ENCODE measurements at places on chromosomes 2 and 18. TPM values are rescaled to one million over a fixed set of nuclear protein-coding genes. Genes with fewer than 3 reads are reported as not detected.

The C2orf80 gene
- 0.23 TPM for polyA plus RNA-seq

The SCYGR5 gene
- not detected for polyA plus RNA-seq

The IL1A gene
- not detected for polyA plus RNA-seq

- no peak for DNase-seq
Measured at GRCh38 chr2:239694487-239694886, 293.7 kb upstream of the HDAC4 start.

DNA sequence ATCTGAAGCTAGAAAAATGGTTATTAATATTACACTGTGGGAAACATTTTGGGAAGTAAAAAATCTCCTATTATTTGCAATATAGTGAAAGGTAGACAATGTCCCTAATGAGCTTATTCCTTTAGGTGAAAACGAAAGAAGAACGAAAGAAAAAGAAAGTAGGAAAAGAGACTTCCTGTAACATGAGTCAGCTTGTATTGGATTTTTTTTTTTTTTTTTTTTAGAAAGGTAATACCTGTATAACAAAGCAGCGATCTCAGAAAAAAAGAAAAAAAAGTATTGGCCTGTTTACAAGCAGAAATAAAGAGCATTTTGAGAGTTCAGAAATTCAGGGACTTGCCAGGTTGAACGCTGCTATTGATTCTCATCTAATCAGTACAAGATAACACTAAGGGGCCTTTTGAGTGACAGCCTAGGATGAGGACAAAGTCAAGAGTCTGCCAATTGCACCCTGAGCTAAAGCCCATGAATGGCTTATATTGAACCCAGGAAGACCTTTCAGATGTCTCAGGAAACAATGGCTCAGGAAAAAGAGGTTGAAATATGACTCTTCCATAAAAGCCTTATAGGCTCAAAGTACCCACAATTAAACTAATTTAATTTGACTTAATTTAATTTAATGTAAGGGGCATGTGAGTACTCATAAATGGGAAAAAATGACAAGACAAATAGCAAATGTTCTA, 615.6 kb upstream of the CDH2 start:
- no peak for DNase-seq

GRCh38 chr2:12733846-12734245, 17.1 kb downstream of the TRIB2 start:
- no peak for DNase-seq

DNA sequence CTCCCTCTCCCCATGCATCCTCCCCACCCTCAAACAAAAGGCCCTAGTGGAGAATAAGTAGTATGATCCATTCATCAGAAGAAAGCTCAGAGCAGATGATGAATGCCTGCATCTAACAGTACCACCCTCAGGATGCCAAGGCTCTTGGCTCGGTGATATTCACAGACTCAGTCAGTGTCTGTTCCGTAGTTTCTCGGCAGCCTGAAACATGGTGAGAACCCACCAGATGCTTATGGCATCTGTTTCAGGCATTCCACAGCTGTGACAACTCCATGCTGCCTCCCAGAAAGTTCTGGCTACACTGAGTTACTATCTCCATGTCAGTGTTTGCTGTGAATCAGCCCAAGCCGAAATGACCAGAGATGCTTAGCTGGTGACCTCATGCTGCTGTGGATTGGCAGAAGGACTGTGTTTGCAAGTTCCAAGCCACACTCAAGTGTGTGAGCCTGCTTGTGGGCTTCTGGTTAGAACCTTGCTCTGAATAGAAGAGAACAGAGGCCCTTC, 83.9 kb downstream of the WDSUB1 start:
- no peak for DNase-seq

GRCh38 chr2:33350632-33351031, 125.8 kb upstream of the RASGRP3 start:
- DNase-seq = no peak

DNA sequence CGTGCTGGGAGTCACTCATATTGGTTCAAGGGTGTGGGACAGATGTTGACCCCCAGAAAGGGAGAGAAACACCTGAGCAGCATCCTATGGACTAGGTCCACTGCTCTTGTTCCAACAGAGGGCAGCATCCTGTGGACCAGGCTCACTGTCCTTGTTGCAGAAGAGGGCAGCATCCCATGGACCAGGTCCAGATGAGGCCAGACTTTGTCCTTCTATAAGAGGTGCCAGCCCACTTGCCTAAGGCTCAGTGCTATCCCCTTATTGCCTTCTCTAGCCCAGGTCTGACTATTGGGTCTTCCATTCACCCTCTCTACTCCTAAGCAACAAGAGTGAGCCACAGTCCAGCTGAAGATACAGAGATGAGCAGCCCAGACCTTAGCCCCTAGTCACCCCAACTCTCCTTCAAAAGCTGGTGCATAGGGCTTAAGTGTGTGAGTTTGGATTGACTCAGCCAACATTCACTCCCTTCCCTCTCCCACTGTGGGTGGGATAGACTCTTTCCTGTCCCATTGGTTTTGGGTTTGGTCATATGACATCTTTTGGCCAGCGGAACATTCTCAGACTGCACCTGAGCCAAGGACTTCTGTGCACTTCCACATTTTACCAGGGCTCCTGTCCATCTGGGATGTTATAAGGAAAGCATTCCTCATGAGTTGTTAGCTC, 132.4 kb upstream of the GPC1 start:
- no peak for DNase-seq

DNA sequence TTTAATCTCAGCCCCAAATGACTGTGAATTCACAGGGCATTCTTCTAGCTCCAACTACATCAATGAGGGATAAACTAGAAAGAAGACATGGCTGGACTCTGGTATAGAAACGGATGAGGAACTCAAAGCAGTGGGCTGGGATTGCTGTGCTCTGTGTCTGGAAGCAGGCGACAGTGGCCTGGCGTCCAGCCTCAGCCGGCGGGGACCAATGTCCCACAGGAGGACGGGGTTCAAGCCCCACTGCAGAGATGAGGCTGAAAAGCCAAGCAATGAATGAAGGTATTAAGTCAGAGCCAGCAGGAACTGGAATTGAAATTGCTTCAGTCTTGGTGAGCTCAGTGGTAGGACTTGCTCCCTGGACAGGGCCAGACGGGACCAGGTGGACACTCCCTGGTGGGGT, 24.3 kb upstream of the BOK start:
- DNase-seq = no peak

DNA sequence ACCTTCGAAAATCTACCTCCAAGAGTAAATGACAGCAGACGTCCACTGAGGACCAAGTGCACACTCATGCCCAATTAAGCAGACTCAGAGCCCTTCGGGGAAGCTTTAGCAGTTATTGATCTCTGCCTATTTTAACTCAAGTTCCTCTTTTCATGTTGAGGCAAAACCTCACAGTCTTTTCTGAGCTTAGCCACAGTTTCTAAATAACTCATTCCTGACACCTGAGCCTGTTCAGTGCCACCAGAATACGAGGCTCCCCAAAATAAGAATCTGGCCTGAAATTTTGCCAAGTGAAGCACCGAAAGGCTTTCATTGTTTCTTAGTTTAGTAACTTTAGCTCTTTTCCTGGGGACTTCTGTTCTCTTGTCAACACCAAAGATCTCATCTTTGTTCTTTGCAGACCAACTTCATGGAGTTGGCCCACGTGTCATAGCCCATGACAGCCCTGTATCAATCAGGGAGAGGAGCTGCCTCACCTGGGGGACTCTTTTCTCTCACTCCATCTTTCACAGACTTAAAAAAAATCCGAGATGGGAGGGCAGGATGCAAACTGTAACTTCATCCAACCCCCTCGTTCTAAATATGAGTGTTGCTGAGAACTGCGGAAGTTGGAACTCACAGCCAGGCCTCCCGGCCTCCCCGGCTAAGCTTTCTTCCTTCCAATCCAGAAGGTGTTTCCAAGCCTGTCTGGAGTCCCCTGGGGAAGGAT, 22.2 kb downstream of the INPP5D start:
- no peak for DNase-seq

- no peak for DNase-seq
Measured at GRCh38 chr2:69177063-69177771, 164.2 kb downstream of the ANTXR1 start.

DNA sequence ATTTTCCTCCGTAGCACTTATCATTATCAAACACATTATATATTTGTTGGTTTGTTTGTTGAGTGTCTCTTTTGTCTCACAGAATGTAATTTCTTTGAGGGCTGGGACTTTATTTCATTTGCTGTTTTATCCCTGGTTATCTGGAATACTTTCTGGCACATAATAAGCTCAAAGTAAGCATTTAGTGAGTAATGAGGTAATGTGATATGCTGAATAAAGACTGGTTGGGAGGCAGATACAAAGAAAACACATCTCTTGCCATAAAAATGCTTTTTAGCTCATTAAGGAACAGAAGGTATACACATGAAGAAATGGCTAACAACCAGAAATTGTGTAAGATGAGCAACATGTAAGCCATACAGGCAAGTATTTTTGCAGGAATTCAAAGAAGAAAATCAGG, 1411.8 kb downstream of the LRP1B start:
- DNase-seq = no peak

Measured in renal cortex interstitium (tissue), 15 donors.